ENCODE measurements at places on chromosomes 1 and 21.

GRCh38 chr1:78797108-78797781 is 147.6 kb downstream of the IFI44 start:
- H3K27ac ChIP-seq = no peak overlapping the region
- no peaks in the 10 kb centered on the region for H3K36me3 ChIP-seq
- DNase-seq = no peak

- no peaks in the 10 kb centered on the region for H3K4me1 ChIP-seq
- no peak overlapping the region for H3K27ac ChIP-seq
- no peaks in the 10 kb centered on the region for H3K36me3 ChIP-seq
Observed at GRCh38 chr1:72357411-72357810, 75.1 kb upstream of the NEGR1 start.

- no peaks in the 10 kb centered on the region for H3K27me3 ChIP-seq
- peak overlapping the region; percentile 96 for H3K27ac ChIP-seq
- peaks cover 53% of the 10 kb centered on the region for H3K4me1 ChIP-seq
- DNase-seq = no peak
- no peaks in the 10 kb centered on the region for H3K36me3 ChIP-seq
Observed at GRCh38 chr1:119674835-119675289, 26.8 kb upstream of the ZNF697 start.

DNA sequence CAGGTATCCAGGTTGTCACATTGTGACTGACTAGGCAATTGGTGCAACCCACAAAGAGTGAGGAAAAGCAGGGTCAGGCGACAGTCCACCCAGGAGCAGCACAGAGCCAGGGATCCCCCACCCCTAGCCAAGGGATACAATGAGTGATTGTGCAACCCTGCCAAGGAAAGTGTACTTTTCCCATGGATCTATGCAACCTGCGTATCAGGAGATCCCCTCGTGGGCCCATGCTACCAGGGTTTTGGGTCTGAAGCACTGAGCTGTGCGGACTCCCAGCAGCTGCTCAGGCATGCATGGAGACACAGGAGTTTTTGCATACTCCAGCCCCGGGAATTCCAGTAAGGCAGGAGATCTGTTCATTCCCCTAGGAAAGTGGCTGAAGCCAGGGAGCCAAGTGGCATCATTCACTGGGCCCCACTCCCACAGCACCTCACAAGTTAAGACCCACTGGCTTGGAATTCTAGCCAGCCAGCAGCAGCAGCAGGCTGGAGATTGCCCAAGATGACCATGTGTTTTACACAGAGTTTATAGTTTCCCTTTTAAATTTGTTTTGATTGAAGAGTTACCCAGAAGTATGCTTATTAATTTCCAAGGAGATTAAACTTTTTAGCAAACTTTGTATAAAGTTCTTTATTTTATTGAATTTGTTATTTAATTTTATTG is 136.0 kb downstream of the LTN1 start:
- peak overlapping the region; percentile 67 for H3K27ac ChIP-seq
- DNase-seq = peak; percentile 39
- H3K36me3 ChIP-seq = no peaks in the 10 kb centered on the region
- peaks cover 12% of the 10 kb centered on the region for H3K4me1 ChIP-seq

DNA sequence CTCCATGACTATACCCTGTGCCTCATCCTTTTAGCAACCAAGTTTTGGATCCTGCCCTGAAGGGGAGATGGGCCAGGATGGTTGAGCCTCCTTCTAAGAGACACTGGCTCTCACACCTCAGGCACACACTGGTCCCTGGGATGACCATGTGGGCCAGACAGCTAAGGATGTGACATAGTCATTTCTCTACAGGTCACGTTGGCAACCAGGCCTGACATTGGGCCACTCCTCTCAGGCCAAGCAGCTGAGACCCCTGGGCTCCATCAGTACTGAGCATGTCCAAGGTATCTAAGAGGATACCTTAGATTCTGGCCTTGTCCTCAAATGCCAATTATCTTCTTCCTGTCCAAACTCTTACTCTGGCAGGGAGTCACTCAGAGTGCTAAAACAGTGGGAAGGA is 195.5 kb upstream of the EDN2 start:
- H3K36me3 ChIP-seq = no peaks in the 10 kb centered on the region
- 0 out of 2 replicates have a peak, but pooled peaks cover 4% of the 10 kb centered on the region for H3K4me1 ChIP-seq
- H3K27me3 ChIP-seq = no peaks in the 10 kb centered on the region
- DNase-seq = no peak
- no peak overlapping the region for H3K27ac ChIP-seq

DNA sequence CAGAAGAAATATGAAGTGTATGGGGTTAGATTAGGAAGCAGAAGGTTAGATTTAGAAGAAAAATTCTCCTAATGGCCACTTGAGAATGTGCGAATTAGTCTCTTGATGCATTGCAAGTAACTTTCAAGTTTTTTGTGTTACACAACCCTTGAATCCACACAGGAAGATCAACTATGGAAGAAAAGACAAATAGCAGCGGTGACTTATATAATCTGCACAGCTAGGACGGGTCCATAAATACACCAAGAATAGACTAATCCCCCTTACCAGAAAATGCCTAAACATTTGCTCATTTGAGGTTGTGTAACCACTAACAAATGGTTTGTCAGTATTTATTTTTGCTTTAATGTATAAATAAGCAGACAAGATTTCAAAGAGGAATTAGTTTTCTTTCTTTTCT is 182.6 kb downstream of the TGFB2 start:
- H3K27me3 ChIP-seq = no peaks in the 10 kb centered on the region
- H3K27ac ChIP-seq = no peak overlapping the region
- H3K36me3 ChIP-seq = no peaks in the 10 kb centered on the region
- no peak for DNase-seq
- H3K4me3 ChIP-seq = no peak overlapping the region

- H3K27ac ChIP-seq = no peak overlapping the region
- H3K36me3 ChIP-seq = peaks cover 4% of the 10 kb centered on the region
- H3K27me3 ChIP-seq = no peaks in the 10 kb centered on the region
Observed at GRCh38 chr1:66938613-66939012, 13.8 kb downstream of the MIER1 start.

- no peaks in the 10 kb centered on the region for H3K27me3 ChIP-seq
- no peaks in the 10 kb centered on the region for H3K36me3 ChIP-seq
- no peak overlapping the region for H3K4me3 ChIP-seq
- no peaks in the 10 kb centered on the region for H3K4me1 ChIP-seq
Observed at GRCh38 chr1:41097105-41097504, 75.6 kb upstream of the SLFNL1 start.

DNA sequence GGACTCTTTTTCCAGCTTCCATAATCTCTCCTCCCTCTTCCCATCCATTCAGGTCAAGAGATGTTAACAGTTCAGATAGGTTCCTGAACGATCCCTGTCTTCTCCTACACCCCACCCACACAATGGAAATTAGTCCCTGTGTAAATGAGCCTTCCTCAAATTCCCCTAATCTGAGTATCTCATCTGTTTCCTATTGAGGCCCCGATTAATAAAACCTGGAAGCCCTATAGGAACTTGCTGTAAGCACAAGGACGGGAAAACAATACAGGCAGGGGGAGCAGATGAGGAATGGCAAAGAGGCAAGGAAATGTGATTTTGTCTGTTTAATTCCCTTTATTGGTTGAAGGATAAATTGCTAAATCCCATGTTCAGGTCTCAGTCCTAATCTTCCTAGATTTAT is 7.1 kb upstream of the GPX7 start:
- H3K36me3 ChIP-seq = no peaks in the 10 kb centered on the region
- H3K4me3 ChIP-seq = no peak overlapping the region
- peaks cover 8% of the 10 kb centered on the region for H3K27me3 ChIP-seq
- no peak overlapping the region for H3K27ac ChIP-seq

- no peaks in the 10 kb centered on the region for H3K36me3 ChIP-seq
- no peaks in the 10 kb centered on the region for H3K27me3 ChIP-seq
- no peak overlapping the region for H3K4me3 ChIP-seq
- peaks cover 19% of the 10 kb centered on the region for H3K4me1 ChIP-seq
- H3K27ac ChIP-seq = no peak overlapping the region
Observed at GRCh38 chr1:24235921-24236788, 49.1 kb upstream of the IFNLR1 start.

- no peak overlapping the region for H3K27ac ChIP-seq
- no peak overlapping the region for H3K4me3 ChIP-seq
- no peaks in the 10 kb centered on the region for H3K27me3 ChIP-seq
- no peaks in the 10 kb centered on the region for H3K36me3 ChIP-seq
- H3K4me1 ChIP-seq = peaks cover under 1% of the 10 kb centered on the region
Observed at GRCh38 chr1:245393694-245394093, 238.9 kb downstream of the KIF26B start.

GRCh38 chr1:207852576-207853371 is 58.2 kb downstream of the CD34 start:
- peaks cover 11% of the 10 kb centered on the region for H3K4me1 ChIP-seq
- no peak for DNase-seq
- no peak overlapping the region for H3K4me3 ChIP-seq

DNA sequence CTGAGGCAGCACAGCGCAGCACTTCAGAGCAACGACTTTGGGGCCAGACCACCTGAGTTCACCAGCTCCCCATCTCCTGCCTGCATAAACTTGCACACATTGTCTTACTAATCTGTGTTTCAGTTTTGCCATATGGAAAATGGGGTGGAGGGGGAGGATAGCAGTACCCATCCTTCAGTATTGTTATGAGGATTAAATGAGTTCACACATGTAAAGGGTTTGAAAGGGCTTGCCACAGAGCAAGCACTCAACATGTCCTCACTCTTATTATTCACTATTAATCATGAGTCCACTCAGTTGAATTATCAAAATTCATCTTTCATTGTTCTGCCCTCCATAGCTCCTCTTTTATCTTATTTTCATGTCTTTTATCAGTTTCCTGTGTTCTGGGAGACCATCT is 40.1 kb upstream of the BMP8B start:
- no peaks in the 10 kb centered on the region for H3K36me3 ChIP-seq
- H3K27me3 ChIP-seq = no peaks in the 10 kb centered on the region
- no peak overlapping the region for H3K4me3 ChIP-seq

- peak overlapping the region; percentile 69 for H3K27ac ChIP-seq
- peaks cover 4% of the 10 kb centered on the region for H3K27me3 ChIP-seq
- no peak overlapping the region for H3K4me3 ChIP-seq
- no peak for DNase-seq
- H3K4me1 ChIP-seq = peaks cover 39% of the 10 kb centered on the region
Observed at GRCh38 chr21:44658913-44659595, 1.3 kb downstream of the KRTAP12-3 start.

DNA sequence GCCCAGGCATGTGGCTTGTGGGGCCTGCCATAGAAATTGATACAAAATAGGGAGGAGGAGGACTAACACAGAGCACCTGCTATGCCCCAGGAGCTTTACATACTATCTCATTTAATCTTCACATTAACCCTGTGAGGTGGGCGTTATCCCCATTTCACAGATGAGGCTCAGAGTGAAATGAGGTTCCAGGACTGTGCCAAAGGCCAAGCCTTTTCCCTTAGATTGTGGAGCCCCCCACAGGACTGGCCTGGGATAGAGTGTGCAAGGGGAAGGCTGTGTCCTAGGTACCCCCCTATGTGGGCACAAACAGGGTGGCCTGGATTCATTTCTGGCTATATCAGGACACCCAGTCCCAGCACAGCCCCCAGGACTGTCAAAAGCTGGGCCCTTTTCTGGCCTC is 2.2 kb upstream of the DDOST start:
- DNase-seq = no peak
- peaks cover 13% of the 10 kb centered on the region for H3K36me3 ChIP-seq
- H3K4me3 ChIP-seq = peak overlapping the region; percentile 99
- peaks cover 22% of the 10 kb centered on the region for H3K4me1 ChIP-seq

- no peaks in the 10 kb centered on the region for H3K27me3 ChIP-seq
- H3K36me3 ChIP-seq = no peaks in the 10 kb centered on the region
- H3K4me1 ChIP-seq = peaks cover 21% of the 10 kb centered on the region
- H3K4me3 ChIP-seq = no peak overlapping the region
Observed at GRCh38 chr1:24190983-24191461, 3.9 kb upstream of the IFNLR1 start.

- peaks cover 58% of the 10 kb centered on the region for H3K4me1 ChIP-seq
- H3K27ac ChIP-seq = no peak overlapping the region
- no peak for DNase-seq
- H3K27me3 ChIP-seq = peaks cover 28% of the 10 kb centered on the region
- no peak overlapping the region for H3K4me3 ChIP-seq
Observed at GRCh38 chr21:37671381-37671780, 244.9 kb downstream of the KCNJ6 start.

DNA sequence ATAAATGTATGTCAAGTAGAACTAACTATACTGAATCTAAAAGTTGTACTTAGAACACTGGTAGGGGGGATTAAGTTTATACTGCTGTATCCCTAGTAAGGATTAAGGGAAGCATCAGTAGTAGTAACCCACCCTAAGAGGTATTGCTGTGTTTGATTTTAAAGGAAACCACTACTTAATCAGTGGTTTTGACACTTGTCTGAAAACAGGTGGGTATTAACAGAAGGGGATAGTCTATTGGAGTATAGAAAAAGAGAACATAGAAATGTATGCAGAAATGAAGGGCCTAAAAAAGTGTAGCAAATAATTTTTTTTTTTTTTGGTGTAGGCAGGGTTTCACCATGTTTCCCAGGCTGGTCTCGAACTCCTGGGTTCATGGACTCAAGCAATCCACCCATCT is 2.2 kb downstream of the MIGA1 start:
- no peak overlapping the region for H3K4me3 ChIP-seq
- no peak overlapping the region for H3K27ac ChIP-seq
- no peak for DNase-seq
- H3K4me1 ChIP-seq = peaks cover 13% of the 10 kb centered on the region

DNA sequence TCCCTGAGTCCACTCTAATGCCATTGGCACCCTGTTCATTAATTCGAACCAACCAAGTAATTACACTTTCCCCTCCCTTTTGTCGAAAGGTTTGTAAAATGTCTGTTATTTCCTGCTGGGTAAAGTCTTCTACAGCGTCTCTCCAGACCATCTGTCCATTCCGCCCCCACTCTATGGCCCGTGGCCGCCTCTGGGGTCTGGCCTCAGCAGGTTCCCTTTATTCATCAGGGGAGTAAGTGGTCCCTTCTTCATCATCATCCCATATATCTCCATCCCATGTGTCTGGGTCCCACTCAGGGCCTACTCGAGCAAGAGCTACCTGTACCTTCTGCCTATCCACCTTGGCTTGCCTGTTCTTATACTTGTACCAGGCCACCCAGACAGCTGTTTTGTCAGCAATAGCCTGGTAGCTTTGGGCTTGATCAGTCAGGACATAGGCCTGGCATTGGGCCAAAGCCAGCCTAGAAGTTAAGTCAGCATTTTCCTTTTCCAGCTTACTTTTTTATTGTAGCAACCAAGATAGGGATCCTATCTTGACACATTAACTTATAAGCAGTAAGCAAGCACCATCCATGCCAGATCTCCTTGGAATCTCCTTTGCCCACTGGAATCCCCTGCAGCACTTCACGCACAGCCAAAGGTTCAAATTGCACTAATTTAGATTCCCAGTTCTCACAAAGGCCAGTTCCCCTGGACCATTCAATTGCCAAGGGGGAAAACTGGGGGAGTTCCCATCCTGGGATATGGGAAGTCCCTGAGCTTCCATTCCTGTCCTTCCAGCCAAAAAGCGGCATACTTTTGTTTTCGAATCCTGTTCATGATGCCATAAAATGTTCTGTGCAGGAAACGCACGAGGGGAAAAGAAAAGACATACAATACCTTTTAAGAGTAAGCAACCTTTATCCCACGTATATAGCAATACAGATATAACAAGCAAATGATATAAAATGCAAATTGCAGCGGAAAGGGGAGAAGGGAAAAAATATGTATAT is 6.6 kb upstream of the STUM start:
- H3K4me1 ChIP-seq = peaks cover 4% of the 10 kb centered on the region
- H3K27ac ChIP-seq = no peak overlapping the region
- no peak overlapping the region for H3K4me3 ChIP-seq
- H3K36me3 ChIP-seq = no peaks in the 10 kb centered on the region
- DNase-seq = no peak
- H3K27me3 ChIP-seq = peaks cover 28% of the 10 kb centered on the region

GRCh38 chr1:54516249-54516920 is 31.6 kb upstream of the ACOT11 start:
- DNase-seq = no peak
- H3K27me3 ChIP-seq = no peaks in the 10 kb centered on the region
- H3K36me3 ChIP-seq = no peaks in the 10 kb centered on the region
- no peak overlapping the region for H3K4me3 ChIP-seq
- no peaks in the 10 kb centered on the region for H3K4me1 ChIP-seq
- no peak overlapping the region for H3K27ac ChIP-seq
